ENCODE measurements at places on chromosomes 7 and 10.

DNA sequence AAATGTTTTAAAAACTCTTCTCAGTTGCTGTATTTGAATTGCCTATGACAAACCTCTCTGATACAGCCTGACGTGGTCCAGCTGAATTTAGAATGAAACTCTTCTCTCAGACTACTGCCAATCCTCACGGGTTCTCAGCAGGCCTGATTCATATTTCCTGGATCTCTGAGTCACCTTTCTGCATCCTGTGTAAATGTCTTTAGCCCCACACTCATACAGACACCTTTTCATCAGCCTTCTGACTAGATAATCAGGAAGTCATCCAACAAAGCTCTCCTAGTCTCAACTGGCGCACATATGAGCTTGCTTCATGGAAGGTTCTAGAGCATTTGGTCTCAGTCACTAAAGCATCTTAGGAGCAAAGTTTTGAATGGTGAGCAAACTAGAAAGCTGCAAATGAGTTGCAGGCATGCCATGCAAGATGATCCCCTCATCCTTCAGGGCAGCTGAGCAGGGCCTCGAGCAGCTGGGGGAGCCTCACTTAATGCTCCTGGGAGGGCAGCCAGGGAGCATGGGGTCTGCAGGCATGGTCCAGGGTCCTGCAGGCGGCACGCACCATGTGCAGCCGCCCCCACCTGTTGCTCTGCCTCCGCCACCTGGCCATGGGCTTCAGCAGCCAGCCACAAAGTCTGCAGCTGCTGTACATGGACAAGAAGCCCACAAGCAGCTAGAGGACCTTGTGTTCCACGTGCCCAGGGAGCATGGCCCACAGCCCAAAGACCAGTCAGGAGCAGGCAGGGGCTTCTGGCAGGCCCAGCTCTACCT, 182.8 kb downstream of the ARHGAP12 start:
- peak; percentile 75 for DNase-seq

GRCh38 chr7:74554178-74554577, 100.5 kb downstream of the GTF2IRD1 start:
- no peak for DNase-seq

DNA sequence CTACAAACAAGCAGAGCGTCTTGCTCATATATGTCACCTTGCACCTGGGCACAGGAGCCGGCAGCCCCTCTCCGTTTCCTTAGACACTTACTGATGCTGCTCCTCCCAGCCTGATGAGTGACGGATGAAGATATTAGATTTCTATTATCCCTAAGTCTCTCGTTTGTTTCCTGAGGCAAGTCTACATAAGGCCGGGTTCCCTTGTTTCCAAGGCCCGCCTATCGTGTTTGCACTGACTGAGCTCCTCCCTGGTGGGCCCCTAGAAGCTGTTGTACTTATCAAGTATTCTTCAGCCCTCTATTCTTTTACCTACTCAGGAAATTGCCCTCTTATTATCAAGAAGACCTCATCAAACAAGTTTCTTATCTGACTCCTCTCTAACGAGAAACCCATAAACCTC, 18.5 kb downstream of the SH3PXD2A start:
- no peak for DNase-seq

DNA sequence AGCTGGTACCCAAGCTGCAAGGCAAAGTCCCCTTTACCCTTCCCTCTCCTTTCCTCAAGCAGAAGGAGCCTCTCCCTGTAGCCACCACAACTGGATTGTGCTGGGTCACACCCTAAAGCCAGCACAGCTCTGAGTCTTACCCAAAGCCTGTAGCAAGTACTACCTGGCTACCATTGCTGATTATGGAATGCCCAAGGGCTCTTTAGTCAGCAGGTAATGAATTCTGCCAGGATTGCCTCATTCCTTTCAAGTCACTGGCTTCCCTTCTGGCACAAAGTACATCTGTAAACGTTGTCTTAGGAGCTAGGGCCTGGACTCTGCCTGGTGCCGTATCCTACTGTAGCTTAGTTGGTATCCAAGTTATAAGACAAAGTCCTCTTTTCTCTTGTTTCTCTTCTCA, 52.0 kb downstream of the FAS start:
- DNase-seq: no peak

DNA sequence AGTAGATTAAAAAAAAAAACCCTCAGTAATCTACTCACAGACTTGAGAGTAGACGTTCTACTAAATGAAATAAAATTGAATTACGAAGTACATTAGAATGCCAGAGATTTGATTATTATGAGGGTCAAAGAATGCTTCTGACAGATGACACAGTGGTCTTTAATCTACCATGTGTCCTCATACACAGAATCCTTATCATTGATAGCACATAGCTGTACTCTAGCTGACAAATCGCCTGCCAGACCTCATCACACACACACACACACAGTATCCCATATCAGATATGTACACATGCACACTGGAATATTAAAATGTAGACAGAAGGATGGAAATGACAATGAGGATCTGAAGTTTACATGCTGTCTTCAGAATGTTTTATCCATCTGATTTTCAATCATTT, 104.6 kb downstream of the SORCS1 start:
- DNase-seq: no peak

DNA sequence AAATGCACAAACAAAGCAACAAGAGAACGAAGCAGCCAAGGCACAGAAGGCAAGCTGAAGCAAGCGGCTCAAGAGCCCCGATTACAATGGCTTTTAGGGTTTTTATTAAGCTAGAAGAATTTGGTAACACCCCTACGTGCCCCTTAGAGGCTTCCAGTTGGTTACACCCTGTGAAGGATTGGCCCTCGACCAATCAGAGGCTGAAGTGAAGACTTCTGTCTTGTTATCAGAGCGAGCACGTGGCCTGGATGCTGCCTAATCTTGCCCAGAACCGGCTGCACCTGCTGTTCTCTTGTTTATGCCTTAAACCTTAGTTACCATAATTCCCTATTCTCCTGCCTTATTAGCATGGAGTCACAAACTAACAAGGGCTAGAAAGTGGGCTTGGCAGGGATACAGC, 21.4 kb downstream of the KCNK18 start:
- DNase-seq: no peak

DNA sequence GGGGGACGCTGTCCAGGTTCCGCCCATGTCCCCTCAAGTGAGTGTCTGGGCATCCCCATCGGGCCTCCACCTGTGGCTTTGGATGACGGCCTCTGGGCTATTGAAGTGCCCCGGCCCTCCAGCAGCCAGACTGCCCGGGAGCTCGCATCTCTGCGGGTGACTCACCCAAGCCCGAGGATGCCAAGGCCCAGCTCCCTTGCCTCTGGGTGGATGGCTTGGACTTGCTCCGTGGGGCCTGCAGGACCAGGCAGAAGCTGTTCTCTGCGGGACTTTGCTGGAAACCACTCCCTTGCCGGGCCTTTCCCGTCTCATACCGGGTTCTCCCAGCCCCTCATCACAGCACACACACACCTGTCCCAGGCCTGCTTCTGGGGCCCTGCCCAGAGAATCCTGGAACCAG, 22.4 kb downstream of the DPYSL4 start:
- peak; percentile 77 for DNase-seq

- no peak for DNase-seq
Observed at GRCh38 chr7:44969701-44970522, 8.9 kb downstream of the MYO1G start.

DNA sequence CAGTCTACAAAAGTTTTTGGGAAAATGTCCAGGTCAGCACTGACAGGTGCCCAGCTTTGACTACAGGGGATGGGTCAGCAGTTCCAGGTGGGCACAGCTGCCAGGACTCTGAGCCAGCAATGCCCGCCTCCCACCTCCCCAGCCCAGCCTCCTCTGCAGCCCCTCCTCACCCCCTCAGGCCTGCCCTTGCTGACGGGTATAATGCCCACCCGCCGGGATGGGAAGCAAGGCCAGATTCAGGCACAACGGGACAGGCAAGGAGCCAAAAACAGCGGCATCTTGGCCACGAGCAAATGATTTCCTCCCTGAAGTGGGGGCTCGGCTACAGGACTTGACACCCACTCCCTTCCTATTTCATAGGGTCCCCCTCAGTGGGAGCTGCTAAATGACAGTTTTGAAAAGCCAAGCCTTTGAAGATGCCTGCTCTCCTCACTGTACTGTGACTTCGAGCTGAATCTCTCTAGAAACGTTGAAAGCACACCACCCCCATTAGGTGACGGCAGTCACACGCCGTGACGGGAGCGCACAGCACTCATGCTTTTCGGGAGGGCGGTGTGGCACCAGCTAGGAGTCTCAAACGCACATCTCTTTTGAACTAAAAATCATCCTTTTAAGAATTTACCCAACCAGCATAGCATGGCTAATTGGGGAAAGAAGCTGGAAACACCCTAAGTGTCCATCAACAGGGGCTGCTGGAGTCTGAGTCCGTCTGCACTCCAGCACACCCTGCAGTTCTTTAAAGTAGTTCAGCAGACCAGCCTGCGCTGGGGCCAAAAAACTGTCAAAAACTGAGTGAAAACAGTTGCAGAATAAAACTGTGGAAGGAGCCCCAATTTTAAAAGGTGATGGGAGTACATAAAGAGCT, 29.6 kb downstream of the MAD1L1 start:
- no peak for DNase-seq

GRCh38 chr10:124736491-124737136, 7.6 kb downstream of the FAM53B start:
- peak; percentile 80 for DNase-seq

DNA sequence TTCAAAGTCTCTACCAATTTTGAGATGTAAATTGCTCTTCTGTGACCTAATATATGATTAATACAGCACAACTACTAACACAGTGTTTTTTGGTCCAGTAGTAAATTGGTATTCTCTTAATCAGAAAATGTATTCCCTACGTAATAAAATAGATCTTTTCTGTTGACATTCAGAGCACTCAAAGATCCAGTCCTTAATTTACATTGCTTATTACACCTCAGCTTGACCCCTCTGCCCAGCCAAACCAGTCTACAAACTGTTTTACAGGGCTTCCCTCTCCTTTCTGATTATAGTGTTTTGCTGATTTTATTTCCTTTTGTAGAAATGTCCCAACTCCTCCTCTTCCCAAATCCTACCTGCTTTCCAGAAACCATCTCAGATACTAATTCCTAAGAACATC, 293.4 kb downstream of the PRKG1 start:
- DNase-seq: no peak

DNA sequence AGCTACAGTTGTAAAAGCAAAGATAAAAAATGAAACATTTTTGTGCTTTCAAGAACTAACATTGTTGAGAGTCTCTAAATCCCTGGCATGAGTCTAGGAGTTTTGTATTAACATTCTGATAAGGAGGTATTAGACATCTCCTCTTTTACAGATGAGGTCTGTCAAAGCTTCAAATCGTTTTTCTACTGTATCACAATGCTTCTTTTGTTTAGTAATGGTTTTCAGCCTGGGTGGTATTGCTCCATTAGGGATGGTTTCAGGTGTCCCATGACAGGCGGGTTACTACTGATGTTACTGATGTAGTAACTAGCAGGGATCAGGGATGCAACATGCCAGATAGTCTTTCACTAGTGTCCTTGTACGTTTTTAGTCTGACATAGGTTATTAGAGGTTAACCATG, 27.4 kb downstream of the STAM start:
- DNase-seq: no peak

DNA sequence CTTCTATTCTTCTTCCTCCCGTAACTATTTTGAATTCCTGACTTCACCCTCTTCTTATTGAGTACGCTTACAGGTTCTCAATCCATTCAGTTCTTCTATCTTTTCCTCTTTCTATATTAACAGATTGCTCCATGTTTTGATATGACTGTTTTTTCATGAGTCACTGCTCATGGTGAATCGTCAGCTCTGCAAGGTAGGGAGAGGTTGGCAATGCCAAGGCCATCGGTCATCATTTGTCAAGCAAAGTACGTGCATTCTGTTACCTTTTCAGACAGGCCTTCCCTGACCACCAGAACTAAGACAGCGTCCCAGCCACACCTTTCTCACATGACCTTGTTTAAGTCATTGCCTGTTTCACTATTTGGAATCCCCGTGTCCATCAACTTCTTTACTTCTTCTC, 1001.9 kb upstream of the SORCS1 start:
- DNase-seq: no peak

DNA sequence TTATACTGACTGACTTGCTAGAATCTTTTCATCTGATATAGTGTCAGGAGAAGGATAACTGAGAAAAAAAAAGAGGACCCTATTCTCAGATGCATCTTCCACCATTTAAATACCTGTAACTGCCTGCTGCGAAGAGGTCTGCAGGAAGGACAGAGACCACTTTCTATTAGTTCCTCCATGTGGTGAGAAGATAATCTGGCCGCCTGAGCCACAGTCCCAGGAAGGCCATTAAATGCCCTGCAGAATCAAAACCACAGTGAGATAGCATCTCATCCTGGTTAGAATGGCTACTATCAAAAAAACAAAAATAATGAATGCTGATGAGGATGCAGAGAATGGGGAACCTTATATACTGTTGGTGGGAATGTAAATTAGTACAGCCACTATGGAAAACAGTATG, 19.9 kb upstream of the IFIT1B start:
- DNase-seq: no peak

GRCh38 chr10:29263506-29263905, 25.4 kb upstream of the LYZL1 start:
- DNase-seq: no peak

GRCh38 chr7:67422601-67423000, 426.0 kb downstream of the TYW1 start:
- DNase-seq: no peak

DNA sequence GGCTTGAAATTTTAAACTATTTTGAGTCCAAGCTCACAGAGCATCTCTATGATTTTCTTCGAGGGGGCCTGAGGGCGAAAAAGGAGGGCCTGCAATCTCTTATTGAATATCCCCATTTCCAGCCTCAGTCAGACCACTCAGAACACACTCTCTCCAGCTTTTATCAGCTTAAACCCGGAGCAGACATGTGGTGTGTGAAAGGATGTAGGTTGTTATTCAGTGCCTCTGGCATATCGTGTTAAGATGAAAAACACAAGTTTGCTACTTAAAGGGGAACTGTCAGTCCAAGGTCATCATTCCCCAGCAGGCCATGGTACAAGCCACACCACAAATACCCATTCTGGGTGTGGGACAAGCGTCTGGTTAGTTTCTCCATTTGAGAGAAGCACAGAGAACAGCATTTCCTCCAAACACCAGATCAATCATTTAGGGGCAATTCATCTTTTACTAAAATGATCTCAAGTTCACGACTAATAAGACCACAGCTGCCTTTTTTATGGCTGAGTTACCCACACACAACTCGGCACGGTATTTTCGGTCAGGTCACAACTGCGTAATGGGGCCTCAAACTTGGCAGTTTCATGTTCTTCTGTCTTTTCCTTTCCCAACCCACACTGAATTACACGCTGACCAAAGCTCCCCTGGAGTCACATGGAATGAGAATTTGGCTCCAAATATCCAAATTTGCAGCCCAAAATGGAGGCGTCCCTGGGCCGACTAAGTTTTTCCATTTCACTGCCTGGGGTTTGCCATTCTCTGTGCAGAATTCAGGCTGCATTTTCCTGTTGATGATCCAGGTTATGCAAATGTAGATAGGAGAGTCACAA, 188.4 kb downstream of the SEM1 start:
- no peak for DNase-seq

- DNase-seq: peak; percentile 63
Observed at GRCh38 chr7:117715784-117716445, 157.3 kb downstream of the CTTNBP2 start.

- DNase-seq: no peak
Observed at GRCh38 chr10:86066696-86067095, 299.9 kb downstream of the GRID1 start.

- peak; percentile 57 for DNase-seq
Observed at GRCh38 chr7:88218836-88219605, 817 bp downstream of the SRI start.

- DNase-seq: peak; percentile 61
Observed at GRCh38 chr7:41809529-41809939, 106.6 kb upstream of the INHBA start.
